ENCODE measurements at places on chromosomes 6 and 20. TPM values are rescaled to one million over a fixed set of nuclear protein-coding genes. Genes with fewer than 3 reads are reported as not detected.

The TUBB1 gene
- 0.02 TPM for total RNA-seq

The SEMG1 gene
- not detected for total RNA-seq

The CLVS2 gene
- 0.17 TPM for total RNA-seq

The FGD2 gene
- not detected for total RNA-seq

The LSM14B gene
- 25.9 TPM for total RNA-seq

The CLPSL1 gene
- not detected for total RNA-seq

The SCUBE3 gene
- total RNA-seq, result 0.05 TPM

The PAK5 gene
- total RNA-seq, result not detected

The SLC17A2 gene
- total RNA-seq, result not detected

The ALDH5A1 gene
- total RNA-seq, result 8.0 TPM

The TCFL5 gene
- total RNA-seq, result 2.8 TPM

The DLL1 gene
- total RNA-seq, result 0.33 TPM

The RAD21L1 gene
- total RNA-seq, result not detected

The SAMD10 gene
- total RNA-seq, result not detected

The SEL1L2 gene
- not detected for total RNA-seq

The POU3F2 gene
- not detected for total RNA-seq

The LY6G6D gene
- not detected for total RNA-seq

The DEFB121 gene
- total RNA-seq, result not detected

The RGS17 gene
- 6.3 TPM for total RNA-seq

Data from A549 treated with Hydrocortisone at 1 μM for 4 hours (cell line).